Panc1 (cell line): ENCODE measurements at places on chromosomes 3 and 15. TPM values are rescaled to one million over a fixed set of nuclear protein-coding genes. Genes with fewer than 3 reads are reported as not detected.

DNA sequence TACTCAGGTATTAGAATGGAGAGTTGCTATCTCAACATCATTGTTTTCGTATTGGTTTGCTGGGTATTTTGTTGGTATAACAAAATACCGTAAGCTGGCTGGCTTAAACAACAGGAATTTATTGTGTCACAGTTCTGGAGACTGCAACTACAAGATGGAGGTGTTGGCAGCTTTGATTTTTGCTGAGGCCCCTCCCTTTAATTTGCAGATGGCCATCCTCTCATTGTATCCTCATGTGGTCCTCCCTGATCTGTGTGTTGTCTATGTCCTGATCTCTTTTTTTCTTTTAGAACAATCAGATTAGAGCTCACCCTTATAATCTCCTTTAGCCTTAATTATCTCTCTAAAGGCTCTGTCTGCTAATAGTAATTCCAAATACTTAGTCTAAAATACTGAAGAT, 299.8 kb upstream of the GOLIM4 start:
- no peak for DNase-seq

DNA sequence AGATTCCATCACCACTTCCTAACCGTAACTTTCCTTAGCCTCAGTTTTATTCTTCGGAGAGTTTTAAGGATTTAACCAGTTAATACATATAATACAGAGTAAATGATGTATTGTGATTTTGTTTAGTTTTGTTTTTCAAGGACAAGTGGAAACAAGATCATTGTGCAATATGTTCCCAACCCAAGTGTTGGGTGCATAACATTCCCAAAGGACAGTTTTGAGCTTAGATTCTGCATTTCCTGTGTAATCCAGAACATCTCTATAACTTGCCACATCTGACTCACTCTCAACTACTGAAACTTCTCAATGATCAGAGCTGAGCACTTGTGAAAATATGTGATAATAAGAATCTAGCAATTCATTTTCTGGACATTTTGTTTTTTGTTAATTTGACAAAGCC, 466.1 kb upstream of the PPP2R3A start:
- no peak for DNase-seq

DNA sequence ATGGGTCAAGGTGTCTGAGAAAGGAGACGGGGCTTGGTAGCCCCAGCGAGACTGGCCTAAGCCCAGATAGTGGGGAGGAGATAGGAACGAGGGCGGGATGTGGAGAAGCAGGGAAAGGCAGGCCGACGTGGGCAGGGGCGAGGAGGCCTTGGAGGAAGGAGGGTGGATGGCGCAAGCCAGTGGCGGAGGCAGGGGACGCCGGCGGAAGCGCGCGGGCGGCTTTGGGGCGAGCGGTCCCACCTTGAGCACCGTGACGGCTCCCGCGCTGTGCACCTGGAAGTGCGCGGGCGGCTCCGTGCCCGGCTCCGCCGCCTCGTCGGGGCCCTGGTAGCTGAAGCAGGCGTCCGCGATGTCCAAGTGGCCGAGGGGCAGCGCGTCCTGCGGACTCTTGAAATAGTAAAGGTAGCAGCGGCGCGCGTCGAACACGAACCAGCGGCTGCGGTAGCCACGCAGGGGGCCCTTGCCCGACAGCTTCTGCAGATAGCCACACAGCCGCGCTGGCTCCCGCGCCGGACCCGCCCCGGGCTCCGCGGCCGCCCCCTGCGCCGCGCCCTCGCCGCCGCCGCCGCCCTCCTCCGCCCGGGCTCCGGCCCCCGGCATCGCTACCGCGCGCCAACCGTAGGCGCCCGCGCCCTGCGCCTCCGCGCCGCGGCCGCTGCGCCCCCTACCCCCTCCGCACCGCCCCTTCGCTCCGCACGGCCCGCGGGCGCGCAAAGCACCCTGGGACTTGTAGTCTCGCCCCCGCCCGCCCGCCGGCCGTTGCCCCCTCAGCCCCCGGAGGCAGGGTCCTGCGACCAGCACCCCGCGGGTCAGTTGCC, at the start of gene TBC1D2B:
TSS of gene TBC1D2B (minus strand) at position 659 of the 818 bp plus-strand sequence. CDS start at position 600, 59 bp downstream.
- DNase-seq, result no peak

Gene CALML4
- total RNA-seq, result 5.4 TPM

- no peak for DNase-seq
Observed at GRCh38 chr15:100254691-100255090, 87.1 kb downstream of the ADAMTS17 start.

DNA sequence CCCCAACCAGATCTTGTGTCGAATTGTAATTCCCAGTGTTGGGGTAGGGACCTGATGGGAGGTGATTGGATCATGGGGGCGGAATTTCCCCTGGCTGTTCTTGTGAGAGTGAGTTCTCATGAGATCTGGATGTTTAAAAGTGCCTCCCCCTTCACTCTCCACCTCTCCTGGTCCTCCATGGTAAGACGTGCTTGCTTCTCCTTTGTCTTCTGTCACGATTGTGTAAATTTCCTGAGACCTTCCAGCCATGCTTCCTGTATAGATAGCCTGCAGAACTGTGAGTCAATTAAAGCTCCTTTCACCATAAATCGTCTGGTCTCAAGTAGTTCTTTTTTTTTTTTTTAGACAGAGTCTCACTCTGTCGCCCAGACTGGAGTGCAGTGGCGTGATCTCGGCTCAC, 42.3 kb downstream of the NR1D2 start:
- DNase-seq, result no peak

DNA sequence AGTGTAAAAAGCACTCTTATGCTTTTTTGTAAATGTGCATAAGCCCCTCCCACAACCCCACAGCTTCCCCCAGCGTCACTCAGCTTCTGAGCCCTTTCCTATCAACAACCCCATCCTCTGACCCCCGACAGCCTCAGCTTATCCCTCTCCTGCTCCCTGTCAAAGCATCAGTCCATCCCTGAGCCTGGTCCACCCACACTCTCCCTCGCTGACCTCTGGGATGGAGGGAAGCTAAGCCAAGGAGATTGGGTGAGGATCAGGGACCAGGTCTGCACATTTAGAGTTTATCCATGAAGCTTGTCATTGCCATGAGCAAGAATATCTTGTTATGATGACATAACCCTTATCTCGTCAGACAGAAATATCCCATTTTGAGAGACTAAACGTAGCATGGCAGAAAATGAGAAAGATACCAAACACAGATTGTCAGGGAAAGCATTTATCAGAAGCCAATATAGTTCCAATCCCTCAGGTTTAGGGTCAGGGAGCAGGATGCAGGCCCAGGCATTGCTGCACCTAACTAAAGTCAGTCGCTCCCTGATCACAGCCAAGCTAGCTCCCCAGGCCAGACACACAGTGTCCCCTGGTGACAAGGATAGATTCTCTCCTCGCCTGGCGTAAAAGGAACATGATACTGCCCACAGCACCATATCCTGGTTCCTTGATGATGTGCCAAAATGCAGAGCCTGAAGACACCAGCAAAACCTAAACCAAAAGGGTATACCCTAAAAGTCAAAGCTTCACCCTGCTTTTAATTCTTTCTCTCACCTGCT, 66.9 kb downstream of the DCLK3 start:
- DNase-seq, result no peak

Gene SLC24A5
- not detected for total RNA-seq

DNA sequence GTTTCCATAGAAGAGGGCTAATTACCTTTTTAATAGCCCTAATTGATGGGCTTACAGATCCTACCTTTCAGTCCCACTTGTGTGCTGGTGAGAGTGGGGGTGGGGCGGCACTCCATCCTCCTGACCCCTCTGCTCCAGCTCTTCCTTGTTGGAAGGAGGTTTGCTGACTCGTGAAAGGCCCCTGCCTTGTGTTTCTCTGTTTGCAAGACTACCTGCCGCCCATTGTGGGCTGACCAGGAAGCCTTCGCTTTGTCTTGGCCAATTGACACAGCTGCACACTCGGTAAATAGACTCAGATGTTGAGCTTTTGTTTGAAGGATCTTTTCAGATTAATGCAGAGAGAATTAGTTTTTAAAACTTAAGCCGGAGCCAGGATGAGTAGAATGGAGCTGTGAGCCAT, 197.3 kb upstream of the HES1 start:
- DNase-seq, result no peak

Gene CYP1A1
- total RNA-seq, result 0.15 TPM

Gene TRIM42
- not detected for total RNA-seq

DNA sequence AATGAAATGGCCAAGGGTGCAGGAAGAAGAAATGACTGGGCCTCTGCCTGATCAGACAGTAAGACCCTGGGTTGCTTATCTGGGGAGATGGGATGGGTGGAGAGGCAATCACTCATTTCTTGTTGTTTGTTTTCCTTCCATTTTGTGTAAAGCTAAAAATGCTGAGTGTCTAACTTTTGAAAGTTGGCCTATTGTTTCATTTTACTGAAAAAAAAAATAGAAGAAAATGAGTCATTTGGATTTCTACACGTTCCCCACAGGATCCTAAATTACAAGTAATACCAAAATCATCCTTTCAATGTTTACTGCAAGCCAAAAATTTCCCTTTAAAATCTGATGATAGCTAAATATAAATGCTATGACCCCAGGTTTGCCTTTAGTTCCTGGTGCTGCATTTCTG, 30.6 kb downstream of the PTX3 start:
- no peak for DNase-seq

DNA sequence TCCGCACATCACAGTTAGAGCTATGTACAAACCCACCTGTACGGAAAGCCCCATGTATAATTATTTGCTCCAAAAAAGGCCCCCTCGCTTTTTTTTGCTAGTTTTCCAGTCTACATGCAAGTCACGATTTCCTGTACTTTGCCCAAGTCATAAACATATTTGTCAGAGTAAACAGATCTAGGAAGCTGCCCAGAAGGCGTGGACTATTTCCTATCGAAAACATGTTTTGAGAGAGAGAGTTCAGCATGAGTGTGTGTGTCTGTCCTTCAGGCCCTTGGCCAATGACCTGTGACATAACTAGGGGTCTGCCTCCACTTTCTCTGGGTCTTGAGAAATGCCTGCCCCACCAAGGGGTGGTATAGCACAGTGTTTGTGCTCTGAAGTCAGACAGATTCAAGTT, 72.7 kb upstream of the HACD2 start:
- no peak for DNase-seq

- DNase-seq, result no peak
Observed at GRCh38 chr3:14274999-14275961, 96.7 kb downstream of the LSM3 start.

GRCh38 chr3:179454887-179455286, 3.6 kb upstream of the GNB4 start:
- no peak for DNase-seq

- no peak for DNase-seq
Observed at GRCh38 chr15:91307601-91308000, 207.5 kb downstream of the SV2B start.

DNA sequence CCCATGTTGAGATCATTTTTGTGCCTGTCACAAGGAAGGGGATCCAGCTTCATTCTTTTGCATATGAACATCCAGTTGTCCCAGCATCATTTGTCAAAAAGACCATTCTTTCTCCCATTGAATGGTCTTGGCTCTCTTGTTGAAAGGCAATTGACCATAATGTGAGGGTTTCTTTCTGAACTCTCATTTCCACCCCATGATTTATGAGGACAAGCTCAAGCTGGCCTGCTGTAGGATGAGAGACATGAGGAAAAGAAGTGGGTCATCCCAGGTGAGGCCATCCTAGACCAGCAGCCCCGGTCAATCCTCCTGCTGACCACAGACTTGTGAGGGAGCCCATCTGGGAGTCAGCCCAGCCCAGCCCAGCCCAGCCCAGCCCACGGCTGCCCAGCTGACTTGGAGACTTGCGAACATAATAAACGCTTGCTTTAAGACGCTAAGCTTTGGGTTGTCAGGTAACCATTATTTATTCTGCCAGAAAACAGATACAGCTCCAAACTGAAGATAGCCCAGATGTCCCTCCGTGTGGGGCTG, 69.0 kb downstream of the LINGO1 start:
- DNase-seq, result no peak

DNA sequence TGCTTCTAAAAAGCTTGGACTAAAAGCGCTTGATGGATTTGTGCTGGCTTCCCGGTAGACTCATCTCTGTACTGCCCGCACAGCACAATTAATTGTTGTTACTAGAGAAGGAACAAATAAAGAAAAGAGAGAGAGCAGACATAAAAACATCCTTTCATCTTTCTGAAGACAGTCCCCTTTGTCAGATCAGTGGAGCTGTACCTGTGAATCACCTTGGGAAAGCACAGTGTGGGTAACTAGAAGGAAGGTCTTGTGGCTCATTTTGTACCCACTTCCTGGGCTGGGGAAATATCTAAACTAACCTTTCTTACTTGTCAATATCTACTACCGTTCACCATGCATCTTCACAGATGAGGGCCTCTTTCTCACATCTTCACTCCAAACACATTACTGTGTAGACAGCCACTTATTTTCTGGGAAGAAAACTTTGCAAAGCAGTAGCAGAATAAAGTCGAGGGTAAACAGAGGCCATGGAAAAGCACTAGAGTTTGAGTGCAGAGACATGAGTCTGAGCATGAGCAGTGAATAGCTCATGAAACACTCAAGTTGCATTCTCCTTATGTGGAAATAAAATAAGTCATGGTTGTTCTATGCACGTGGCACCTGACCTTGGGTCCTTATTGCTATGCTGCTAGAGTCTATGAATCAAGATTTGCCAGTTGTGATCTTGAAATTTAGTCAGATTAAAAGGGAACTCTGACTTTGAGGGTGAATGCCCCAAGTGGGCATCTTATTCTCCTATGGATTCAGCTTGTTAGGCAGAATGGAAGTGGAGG, 169.3 kb downstream of the LPP start:
- no peak for DNase-seq

DNA sequence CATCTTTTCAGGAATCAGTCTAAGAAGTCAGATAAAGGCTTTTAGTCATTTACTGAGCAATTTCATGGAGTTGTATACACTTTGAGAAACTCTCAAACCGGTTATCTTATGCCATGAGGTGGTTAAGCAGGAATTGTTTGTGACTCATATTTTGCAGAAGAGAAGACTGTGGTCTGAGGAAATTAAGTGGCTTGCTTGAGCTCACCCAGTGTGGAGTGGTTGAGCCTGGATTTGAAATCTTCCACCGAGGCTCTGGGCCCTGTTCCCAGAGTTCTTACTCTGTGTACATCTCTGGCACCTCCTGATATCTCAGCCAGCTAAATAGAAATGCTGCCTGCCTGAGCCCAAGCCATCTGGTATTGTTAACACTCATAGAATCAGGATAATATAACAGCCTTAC, 37.8 kb upstream of the BCL6 start:
- DNase-seq, result no peak

- no peak for DNase-seq
Observed at GRCh38 chr3:88030210-88030609, 28.6 kb downstream of the CGGBP1 start.

DNA sequence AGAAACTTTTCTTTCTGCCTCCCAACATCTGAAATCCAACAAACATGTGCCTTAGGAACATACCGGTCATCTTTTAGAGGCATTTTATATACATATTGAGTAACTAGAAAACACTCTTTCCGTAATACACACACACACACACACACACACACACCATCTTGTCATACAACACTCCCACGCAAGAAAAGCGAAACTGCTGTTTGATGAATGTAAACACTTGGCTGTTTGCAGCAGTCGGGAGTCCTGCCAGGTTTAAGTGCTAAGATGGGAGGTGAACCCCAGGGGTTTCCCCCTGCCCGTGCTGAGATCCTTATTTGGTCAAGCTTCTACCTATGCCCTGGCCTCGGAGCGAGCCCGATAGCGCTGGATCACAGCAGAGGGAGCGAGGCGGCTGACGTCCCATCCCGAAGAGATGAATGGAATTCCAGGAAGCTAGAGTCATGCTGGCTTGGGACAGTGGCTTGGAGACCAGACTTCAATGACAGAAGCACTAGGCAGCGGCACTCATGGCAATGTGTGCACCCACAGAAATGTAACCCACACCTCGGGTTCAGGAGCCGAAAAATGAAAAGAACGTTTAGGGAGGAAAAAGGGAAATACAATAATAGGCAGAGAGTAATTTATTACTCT, 1.3 kb upstream of the THBS1 start:
- peak; percentile 51 for DNase-seq

Gene BCL2A1
- 4.7 TPM for total RNA-seq

- DNase-seq, result no peak
Observed at GRCh38 chr15:67897646-67898339, 57.9 kb upstream of the RNU6-1 start.
